ENCODE measurements at places on chromosomes 1 and 21.

- DNase-seq: no peak
Measured at GRCh38 chr21:36047139-36047538, 13.2 kb downstream of the SETD4 start.

DNA sequence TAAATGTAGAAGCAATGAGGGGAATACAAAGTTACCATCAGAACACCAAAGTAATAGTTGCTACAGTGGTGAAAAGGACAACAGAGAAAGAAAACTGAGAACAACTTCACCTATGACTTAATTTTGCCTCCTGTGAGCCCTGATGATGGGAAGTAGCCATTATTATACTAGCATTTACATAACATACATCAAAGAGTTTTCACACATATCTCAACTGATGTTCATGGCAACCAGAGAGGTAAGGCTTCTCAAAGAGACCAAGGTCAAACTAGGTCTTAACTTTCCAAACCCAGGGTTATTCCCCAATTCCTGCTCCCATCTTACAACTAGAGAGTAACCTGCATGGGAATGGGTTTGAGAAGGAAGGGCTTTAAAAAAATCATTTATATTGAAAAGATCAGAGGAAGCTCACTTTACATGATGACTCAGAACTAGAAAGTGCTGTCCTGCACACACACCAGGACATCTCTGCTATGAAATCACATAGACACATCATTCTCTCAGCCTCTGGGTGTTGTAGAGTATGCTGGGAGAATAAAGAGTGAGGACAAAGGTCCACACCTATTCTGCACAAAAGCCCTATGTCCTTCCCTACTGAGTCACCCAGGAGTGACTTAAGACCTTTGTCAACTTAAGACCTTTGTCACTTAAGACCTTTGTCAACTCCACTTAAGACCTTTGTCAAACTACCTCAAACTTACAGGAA lies 179.7 kb downstream of the TNFSF18 start:
- no peak for DNase-seq

- no peak for DNase-seq
Measured at GRCh38 chr1:183164340-183164739, 21.7 kb upstream of the LAMC2 start.

DNA sequence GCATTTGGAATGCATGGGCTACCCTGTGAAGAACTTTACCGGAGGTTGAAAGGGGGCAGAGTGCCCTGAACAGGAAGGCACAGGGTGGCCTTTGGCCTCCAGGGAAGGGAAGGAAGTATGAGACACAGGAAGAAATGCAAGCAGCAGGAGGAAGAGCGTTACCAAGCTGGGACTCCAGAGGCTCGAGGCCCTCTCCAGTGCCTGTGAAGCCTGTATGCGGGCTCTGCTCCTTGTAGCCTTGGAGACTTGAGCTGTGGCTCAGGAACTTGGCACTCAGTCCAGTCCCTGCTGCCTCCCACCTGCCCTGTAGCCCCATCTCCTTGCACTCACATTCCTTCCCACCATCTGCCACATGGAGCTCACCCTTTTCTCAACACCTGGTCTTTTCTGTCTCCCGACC lies 33.5 kb upstream of the RNF19B start:
- no peak for DNase-seq

GRCh38 chr1:95095833-95096217 lies 21.3 kb upstream of the TLCD4 start:
- DNase-seq: no peak

DNA sequence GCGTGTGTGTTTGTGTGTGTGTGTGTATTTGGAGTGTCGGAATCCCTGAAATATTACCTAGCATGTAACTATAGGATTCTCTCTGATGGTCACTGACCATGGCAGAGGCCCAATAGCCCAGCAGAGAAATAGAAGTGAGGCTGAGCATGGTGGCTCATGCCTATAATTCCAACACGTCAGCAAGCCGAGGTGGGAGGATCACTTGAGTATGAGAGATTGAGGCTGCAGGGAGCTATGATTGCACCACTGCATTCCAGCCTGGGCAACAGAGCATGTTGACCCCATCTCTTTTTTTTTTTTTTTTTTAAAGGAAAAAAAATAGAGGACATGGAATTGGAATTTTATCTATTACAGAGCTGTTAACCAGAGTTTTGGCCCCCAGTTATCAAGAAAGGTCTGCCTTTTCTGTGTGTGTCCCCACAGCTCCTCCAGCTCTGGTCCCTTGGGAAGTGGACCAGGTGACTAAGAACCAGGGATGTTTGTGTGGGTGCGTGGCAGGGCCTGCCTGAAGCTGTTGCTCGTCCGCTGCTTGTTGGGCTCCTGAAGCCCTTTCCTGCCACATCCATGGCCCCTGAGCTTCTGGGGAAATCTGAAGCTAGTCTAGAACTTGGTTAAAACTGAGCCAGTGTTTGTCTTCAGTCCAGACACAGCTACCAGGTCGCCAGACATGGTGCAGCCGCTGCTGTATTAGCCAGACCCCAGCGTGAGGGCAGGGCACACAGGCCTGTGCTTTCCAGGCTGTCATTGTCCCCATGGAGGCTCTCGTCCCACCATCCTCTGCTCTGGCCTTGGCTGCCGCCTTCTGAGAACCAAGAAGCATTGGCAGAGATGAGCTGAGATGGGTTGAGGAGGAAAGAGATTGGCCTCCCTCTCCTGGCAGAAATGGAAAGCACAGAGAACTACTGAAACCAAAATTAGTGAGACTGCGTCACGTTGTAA lies 25.5 kb downstream of the CAPN9 start:
- no peak for DNase-seq

DNA sequence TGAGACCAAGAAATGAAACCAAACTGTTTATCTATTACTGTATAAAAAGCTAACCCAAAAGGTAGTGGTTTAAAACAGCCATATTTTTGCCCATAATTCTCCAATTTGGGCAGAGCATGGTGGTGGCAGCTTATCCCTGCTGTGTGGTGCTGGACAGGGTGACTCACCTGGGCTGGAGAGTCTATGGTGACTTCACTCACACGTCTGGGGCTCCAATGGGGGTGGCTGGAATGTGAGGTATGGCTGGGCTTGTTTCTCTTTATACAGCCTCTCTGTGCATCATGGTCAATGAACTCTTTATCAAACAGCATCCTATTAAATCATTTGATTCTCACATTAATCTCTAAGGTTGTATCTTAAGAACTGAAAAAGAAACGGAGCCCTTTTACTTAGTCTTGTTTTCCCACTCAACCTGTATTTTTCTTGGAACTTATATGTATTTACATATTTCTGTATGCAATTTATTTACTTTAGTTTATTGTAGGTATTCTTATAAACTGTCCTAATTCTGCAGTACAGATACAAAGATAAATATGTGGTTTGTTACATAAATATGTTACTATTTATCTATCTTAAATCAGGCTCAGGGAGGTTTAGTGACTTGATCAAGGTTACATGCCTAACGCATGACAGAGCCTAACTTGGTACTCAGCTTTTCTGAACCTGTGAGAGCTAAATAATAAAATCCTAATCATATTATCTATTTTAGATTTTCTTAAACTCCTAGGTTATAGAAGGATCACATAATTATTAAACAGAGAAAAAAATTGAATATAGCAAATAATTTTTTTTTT lies 37.5 kb upstream of the WLS start:
- no peak for DNase-seq

- DNase-seq: no peak
Measured at GRCh38 chr1:90114521-90115141, 119.7 kb downstream of the ZNF326 start.

- no peak for DNase-seq
Measured at GRCh38 chr1:112209493-112209892, 186.5 kb upstream of the CTTNBP2NL start.

GRCh38 chr1:3650248-3651025 lies 534 bp upstream of the WRAP73 start:
- no peak for DNase-seq

GRCh38 chr1:164588516-164589341 lies 29.7 kb downstream of the PBX1 start:
- DNase-seq: no peak

GRCh38 chr1:27574871-27575831 lies 28.8 kb downstream of the AHDC1 start:
- DNase-seq: no peak

GRCh38 chr1:50699795-50700194 lies 260.3 kb downstream of the FAF1 start:
- no peak for DNase-seq

- DNase-seq: no peak
Measured at GRCh38 chr21:28089599-28090441, 902.9 kb downstream of the LTN1 start.

- no peak for DNase-seq
Measured at GRCh38 chr1:3038113-3038551, 16.9 kb downstream of the ACTRT2 start.

GRCh38 chr1:24749252-24749651 lies 4.0 kb downstream of the CLIC4 start:
- DNase-seq: no peak

DNA sequence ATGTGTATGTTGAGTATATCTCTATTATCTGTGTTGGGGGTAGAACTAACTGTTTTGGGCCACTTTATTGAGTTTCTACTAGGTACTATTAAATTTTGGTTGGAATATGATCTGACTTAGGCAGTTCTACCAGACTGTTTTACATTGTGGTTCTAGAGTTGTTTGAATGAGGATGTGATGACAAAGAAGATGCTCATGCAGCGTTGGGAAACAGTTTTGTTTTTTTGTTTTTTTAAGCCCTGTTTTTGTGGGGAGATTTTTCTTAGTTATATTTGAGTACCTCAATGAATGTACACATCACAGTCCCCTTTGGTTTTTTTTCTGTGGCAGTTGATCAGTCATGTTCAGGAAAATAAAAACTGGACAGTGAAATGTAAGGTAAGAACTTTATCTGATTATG lies 40.1 kb downstream of the TMED5 start:
- DNase-seq: no peak

GRCh38 chr21:38735626-38736206 lies 70.0 kb upstream of the ETS2 start:
- DNase-seq: no peak

DNA sequence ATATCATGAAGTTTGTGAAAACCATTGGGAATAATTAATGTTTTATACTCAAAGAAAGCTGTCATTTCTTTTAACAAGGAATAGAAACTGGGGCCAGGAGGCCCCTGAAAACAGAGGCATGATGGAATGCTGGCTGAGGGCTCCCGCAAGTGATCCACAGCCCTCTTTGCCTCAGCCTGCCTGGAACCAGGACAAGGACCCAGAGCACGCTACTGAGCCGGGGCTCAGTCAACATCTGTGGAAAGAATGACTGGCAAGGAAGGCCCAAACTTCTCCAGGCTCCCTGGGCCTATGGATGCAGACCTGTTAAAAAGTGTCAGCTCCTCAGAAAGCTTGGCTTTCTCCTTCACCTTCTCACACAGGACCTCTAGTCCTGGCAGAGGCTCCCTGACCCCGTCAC lies 32.6 kb downstream of the COLGALT2 start:
- DNase-seq: no peak

DNA sequence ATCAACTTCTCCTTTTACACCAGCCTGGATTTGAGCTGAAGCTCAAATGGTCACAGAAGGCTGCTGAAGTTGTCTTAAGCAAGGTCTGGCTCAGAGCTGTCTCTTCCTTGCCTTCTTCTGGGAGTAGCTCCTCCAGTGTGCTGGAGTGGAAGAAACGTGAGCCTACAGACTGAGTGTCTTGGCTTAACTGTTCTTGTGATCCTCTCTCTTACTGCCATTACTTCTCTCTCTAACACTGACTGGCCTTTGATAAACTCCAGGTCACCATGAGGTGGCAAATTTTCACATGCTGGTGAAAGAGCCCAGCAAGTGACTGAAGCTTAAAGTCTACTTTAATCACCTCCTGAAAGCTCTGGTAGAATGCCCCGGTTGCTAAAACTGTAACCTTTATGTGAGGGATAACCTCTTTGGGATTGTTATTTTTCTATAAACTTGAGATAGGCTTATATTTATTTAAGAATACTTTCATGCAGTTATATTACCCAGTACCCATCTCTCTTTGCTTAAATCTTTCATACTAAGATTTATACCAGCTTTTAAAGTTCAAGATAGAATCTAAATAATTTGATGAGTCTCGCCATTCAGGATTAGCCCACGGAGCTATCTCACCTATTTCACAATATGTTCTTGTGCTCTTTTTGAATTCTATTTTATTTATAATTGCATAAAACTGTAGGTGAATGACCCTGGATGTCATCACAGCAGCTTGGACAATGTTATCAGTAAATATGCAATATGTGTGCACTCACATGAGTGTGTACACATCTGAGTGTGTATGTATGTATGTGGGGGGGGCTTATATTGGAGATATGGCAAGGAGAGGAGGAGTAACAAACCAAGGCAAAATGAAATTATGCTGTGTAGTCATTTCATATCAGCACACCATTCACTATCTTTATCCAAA lies 924.0 kb downstream of the LTN1 start:
- DNase-seq: no peak

GRCh38 chr1:56547977-56548376 lies 31.4 kb downstream of the PLPP3 start:
- DNase-seq: no peak

- DNase-seq: no peak
Measured at GRCh38 chr1:112268408-112268807, 127.6 kb upstream of the CTTNBP2NL start.

DNA sequence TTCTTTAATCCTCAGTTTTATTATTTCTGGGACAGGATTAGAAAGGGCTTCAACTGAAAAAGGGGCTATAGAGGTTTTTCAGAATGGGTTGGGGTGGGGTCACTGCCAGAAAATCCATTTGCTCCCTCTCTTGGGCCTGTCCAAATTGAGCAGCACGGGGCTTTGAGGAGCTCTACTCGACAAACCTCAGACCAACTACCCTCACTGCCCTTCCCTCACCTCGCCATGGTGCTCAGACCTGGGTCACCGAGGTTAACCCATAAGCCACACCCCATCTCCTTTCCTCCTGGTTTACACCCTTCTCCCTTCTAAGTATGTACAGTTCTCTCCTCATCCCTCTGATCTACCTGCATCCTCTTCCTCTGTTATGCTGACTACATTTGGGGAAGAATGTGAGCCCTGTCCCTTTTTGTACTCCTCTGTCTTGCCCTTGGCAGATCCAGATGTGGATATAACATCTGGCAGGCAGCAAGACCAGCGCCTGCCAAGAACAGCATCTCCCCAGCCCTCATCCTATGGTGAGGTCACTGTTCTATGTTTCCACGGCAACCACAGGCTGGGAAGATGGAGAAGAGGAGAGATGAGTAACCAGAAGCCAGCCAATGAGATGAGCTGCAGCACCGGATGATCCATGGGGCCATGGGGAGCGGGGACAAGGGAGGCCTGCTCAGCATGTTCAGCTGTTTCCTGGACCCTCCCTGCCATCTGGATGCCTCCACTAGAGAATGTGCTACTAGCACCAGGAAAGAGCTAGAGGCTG lies 3.7 kb upstream of the FABP3 start:
- DNase-seq: no peak

DNA sequence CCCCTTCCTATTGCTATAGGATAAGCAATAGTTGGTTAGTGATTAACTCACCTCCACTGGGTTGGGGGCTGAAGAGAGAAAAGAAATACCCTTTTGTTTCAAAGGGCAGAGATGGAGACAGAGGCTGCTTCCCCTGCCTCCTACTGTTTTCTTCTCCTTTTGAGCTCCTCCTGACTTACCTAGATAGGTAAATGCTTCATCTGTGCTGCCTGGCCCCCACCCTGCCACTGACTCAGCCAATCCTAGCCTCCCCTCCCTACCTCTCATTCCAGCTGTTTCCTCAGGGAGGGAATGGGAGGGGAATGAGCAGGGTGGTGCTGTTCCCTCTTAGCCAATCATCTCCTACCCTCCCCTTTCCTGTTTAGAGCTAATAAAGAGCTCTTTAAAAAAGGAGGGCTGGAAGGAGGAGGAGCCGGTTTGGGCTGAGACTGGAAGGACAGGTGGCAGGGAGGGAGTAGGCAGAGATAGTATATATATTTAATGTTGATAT lies at the start of gene C1orf116:
TSS of gene C1orf116 (minus strand) at position 229 of the 490 bp plus-strand sequence. CDS start 5,158 bp downstream, outside the sequence.
- DNase-seq: no peak
